ENCODE measurements at places on chromosomes 3 and 15.

GRCh38 chr15:99050328-99050980 lies 42.9 kb upstream of the PGPEP1L start:
- no peak for DNase-seq

DNA sequence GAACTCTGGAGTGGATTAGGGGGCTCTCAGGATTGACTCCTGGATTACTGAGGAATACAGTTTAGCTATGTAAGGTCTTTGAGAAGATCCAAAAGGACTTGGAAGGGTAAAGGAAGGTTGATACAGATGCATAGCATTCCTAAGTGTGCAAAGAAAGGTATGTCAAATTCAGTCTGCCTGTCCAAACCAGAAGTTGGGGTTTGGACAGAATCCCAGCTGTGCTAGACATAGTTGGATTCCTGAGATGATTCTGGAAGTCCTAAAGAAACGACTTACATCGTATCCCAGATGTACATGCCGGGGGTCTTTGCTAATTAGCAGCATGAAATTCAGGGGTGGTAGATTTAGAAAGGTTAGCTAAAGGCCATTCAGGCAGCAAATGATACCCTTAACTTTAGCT lies 97.7 kb upstream of the TSPAN3 start:
- DNase-seq = no peak

- no peak for DNase-seq
Observed at GRCh38 chr3:31408720-31409119, 124.0 kb upstream of the STT3B start.

DNA sequence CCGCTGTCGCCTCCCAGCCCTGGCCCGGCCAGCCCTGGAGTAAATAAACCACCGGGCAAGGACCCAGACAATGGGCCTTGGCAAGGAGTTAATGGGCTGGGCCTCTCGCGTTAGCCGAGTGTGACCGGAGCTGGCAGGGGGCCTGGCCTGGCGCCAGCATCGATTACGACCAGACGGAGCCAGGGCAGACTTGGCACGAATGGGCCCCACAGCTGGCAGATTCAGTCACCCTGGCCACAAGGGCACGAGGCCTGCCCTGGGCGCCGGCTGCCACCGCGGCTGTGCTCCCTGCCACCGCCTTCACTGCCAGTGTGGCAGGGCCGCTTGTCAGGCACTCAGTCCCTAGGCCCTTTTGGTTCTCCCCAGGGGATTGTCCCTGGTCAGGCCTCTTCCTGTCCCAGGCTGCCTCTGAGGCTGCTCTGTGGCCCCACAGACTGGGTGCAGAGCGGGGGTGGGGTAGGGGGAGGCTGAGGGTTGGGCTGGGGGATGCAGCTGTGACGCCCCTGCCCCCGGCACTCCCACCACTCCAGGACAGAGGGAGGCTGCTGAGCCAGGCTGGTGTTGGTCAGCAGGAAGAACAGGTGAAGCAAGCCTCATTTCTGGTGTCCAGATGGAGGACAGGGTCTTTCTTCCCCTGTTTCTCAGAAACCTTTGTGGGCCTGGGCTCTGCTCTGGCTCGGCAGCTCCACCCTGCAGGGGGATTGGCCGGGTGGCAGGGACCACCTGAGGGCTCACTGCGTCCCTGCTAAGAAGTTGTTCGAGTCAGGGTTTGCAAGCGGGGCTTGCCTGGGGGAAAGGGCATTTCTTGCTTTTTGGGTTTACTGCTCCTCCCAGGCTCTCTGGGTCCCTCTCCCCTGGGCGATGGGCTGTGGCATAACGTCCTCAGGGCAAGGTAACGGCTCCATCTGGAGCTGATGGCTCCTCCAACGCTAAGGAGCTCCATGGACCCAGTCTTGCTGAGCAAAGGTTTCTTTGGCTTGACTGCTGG lies 30.5 kb upstream of the SRP14 start:
- DNase-seq = no peak

DNA sequence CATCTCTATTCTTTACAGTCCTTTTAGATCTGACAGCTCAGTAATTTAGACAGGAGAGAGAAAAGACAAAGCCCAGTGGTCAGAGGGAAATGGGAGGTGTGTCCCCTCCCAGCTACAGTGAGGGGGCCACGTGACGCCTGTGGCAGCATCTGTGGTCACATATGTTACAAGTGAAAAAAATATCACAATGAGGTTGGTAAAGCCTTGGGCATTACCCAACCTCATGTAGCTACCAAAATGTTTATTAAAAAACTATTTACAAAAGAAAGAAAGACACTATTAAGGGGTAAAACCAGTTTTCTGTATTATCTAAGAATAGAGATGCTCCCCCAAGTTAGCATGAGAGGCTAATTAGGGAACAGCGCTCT lies 42.9 kb upstream of the PLCL2 start:
- no peak for DNase-seq

DNA sequence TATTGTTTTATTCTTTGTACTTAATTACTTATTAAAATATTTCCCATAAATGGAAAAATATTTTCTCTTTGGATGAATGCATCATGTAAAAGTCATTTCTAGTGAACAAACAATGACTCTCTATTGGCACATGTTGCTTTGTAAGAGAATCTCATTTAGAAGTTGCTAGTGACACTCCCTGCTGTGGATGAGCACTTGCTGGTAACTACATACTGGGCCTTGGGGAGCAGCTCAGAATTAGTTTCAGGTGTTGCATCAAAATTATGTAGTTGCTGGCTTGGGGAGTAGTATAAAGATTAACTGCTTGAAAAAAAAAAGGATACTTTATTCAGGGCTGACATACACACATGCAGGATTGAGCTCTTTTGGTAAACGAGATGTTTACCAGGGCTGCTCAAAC lies 80.3 kb upstream of the KCNAB1 start:
- no peak for DNase-seq

GRCh38 chr3:36434687-36435426 lies 54.6 kb downstream of the STAC start:
- no peak for DNase-seq

GRCh38 chr3:4795905-4796304 lies 183.3 kb upstream of the BHLHE40 start:
- no peak for DNase-seq

DNA sequence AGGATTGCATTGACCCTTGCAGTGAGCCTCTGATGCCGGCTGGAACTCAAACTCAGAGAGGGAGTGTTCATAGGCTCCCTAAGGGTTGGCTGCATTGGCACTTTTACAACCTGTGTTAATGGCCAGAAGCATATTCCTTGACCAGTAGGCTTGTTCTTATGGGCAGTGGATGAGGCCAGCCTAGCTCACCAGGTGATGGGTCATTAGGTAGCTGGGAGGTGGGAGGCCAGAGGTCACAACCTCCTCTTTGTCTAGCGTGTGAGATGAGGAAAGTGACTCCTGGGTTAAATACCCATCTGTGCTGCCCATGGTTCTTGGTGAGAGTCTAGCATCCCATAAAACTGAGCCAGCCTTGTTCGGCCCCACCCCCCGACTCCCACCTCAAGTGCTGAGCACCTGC lies 275.7 kb upstream of the CTNNB1 start:
- DNase-seq = no peak

GRCh38 chr15:43211224-43211735 lies 9.5 kb downstream of the EPB42 start:
- no peak for DNase-seq

GRCh38 chr3:140284372-140284771 lies 349.4 kb downstream of the CLSTN2 start:
- DNase-seq = no peak

GRCh38 chr3:18334837-18335601 lies 90.1 kb downstream of the SATB1 start:
- DNase-seq = no peak

- DNase-seq = no peak
Observed at GRCh38 chr3:172270557-172271166, 177.6 kb downstream of the GHSR start.

DNA sequence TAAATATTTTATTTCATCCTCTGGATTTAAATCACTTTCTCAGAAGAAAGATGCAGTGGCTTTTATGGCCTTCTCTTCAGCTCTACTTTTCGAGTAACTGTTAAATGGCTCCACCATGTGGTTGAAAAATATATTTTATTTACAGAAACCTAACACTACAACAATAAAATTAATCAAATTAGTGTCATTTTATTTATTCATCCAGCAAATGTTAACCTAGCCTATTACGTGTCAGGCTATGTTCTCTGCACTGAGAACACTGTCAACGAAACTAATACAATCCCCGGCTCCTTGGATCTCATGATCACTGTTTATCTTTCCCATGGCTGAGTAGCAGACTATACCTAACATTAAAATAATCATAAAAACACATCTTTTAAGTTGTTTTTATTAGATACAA lies 148.0 kb upstream of the OSTN start:
- DNase-seq = no peak

DNA sequence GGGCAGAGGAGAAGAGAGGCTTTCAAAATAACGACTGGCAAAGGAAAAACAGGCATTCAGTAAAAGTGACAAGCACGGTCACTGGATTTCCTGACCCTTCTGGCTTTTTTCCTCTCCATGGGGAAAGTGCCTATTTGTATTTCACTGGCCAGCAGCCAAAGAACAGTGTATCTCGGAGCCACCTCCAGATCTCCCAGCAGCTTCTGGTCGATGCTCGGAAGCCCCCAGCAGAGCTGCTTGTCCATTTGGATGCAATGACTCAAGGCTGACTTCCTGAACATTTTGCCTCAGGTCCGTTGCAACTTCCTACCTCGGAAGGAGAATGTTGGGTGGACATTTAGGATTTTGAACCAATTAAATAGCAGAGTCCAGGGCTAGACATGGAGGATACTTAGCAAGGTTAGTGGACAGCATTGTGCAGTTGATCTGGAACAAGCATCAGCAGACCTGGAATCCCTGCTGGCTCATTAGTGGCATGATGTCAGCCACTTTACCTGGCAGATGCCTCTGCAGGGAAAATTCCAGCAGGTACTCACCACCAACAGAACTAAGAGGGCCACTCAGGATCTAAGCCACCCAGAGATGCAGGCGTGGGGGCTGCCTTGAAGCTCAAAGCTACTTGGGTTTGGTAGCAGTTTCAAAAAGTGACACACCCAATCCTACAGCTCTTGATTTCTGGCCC lies 1.1 kb downstream of the FAM107A start:
- DNase-seq = no peak

GRCh38 chr3:45656575-45657363 lies 32.4 kb upstream of the SACM1L start:
- DNase-seq = peak; percentile 79

DNA sequence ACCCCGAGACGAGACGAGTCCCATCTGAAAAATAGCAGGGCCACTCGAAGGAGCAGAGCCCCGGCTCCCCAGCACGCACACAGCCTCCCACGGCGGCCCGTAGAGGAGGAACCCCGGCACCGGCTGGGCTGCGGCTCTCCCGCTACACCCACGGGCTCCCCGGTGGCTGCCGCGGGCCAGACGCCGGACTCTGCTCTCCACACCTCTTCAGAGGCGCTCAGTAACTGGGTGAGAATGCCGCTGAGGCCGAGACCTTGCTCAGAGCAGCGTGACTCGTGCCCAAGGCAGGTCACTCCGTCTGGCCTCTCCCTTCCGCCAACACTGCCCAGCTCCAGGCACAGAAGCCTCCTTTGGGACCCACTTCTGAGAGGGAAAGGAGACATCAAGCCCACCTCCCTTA lies 34.4 kb downstream of the TNK2 start:
- no peak for DNase-seq

- DNase-seq = no peak
Observed at GRCh38 chr15:68821841-68822381, 1.2 kb upstream of the ANP32A start.

DNA sequence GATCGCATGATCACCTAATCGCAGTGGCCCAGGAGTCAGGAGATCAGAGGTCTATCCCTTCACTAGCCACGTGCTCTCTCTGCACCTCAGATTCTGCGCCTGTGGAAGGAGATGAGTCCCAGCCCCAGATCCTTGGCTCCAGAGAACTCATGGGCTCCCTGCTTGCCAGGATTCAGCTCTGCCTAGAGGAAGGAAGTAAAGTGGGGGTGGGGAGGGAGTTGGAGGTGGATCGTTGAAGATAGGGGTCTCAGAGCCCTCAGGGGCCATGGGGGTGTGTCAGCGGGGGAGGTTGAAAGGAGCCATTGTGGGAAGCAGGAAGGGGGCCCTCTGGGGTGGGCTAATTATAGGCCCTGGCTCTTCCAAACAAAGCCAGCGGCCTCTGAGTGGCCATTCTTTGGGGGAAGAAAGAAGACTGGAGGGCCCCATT lies 11.3 kb upstream of the STRA6 start:
- DNase-seq = no peak

- DNase-seq = no peak
Observed at GRCh38 chr15:73932381-73933191, 6.3 kb downstream of the LOXL1 start.
